ENCODE measurements at places on chromosomes 5 and 9.

GRCh38 chr9:38675831-38676230, 44.1 kb downstream of the FAM240B start:
- DNase-seq = no peak

DNA sequence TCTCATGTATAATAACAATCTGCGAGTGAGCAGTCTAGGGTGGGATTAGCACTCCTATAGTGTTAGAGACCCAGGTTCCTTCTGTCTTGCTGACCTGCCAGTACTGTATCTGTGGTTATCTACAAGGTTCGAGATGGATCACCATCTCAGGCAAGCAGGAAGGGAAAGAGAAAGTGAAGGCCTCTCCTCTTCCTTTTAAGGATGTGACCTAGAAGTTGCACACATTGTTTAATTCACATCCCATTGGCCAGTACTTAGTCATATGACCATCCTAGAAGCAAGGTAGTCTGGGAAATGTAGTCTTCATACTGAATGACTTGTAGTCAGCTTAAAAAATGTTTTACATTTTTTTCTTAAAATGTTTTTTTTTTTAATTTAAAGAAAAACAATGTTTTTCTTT, 168.6 kb downstream of the CARTPT start:
- DNase-seq = peak; percentile 37

DNA sequence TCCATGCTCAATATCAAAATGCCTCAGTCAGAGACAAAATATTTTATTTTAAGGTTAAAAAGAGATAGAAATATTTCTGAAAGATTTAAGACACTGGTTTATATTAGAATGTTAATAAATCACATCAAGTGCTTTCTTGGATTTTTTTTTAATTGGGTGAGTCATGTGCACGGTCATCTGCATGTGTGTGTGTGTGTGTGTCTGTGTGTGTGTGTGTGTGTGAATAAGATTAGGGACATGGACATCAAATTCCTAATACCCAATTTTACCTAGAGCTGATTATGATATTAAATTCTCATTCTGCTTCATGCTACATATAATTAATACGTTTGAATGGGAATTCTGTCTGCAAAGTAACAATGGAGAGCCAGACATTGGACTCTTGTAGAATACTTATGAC, 122.9 kb downstream of the BASP1 start:
- DNase-seq = no peak

DNA sequence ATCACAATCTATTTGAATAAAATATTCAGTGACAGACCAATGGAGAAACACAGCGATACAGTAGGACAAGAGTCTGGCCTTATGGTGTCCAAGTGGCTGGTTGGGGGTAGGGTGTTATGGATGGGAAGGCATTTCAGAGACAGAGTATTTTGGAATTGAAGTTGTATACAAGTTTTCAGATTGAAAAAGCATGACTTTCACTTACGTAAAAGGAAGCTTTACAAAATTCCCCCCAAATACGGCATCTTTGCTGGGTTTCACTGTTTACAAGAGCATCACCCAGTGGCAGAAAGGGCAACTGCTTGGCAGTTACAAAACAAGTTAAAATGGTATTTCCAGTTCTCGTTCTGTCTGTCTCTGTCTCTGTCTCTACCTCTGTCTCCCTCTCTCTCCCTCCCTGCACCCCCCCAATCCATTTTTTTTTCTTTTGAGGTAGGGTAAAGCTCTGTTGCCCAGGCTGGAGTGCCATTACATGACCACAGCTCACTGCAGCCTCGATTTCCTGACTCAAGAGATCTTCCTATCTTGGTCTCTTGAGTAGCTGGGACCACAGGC, 86.2 kb downstream of the PTPN3 start:
- DNase-seq = no peak

DNA sequence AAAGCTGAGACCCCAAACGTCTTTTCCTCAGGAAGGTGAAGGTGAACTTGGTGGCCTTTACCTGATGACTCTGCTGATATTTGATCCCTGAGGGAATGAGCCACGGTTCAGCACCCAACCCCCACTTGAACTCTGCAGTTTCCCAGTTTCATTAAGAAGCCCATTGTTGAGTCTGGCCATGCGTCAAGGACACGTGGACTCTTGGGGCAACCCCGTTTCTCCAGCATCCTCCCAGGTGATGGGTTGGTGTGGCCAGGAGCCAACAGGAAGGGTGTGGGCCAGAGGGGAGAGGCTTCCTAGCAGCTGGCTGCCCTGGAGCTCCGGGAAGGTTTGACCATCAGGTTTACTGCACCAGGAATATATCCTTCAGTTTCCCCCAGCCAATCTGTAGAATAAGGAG, 59.5 kb upstream of the GNE start:
- DNase-seq = peak; percentile 65
